ENCODE measurements at places on chromosomes 2 and 18.

- DNase-seq: no peak
Observed at GRCh38 chr2:123656590-123656989, 368.5 kb upstream of the CNTNAP5 start.

DNA sequence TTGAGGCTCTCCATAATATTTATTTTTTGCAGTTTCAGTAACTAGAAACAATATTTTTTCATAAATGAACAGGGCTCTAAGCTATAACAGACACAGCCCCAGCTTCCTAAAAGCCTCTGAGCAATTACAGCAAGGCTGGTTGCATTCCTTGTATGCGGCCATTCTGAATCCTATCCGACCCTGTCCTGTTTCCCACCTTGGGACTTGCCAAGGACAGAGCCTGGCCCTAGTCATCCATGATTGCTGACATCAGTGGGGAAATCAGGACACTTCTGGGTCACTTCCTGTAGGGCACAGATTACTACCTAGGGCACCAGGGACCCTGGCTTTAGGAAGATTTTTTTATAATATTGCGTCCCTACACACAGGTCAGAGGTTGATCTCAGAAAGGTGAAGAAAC lies 5.5 kb downstream of the TMEM177 start:
- no peak for DNase-seq

- no peak for DNase-seq
Observed at GRCh38 chr2:3147651-3148530, 229.7 kb downstream of the EIPR1 start.

DNA sequence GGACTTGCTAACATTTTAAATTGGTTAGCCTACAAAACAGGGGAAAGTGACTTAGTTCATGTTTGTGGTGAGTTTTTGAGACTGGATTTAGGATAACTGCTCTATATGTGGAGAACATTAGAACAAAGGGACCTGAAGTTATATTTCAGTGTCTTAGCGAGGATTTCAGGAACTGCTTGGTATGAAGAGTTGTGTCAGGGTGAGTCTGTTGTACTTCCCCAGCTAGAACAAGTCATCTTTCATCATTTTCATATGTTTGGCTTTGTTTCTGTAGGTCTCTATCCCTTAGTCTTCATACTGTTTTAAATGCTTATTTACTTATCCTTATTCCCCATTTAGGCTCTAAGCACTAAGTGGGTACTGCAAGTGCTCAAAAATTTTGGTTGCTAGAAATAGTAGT lies 41.9 kb downstream of the KCMF1 start:
- no peak for DNase-seq

DNA sequence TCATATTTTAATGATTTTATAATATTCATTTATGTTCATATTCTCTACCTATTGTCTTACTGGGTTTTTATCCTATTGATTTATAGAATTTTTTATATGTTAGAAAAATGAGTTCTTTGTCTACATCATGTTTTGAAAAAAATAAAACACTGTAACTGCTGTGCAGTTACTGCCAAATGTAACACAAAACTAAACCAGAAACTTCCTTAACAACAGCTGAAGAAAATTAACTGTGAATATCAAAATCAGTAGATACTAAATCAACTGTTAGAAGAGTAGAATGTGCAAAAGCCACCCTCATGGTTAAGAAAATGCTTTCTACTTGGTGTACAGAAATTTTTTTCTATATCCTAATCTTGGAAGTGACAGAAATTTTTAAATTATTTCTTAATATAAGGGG lies 69.5 kb downstream of the PTRHD1 start:
- DNase-seq: no peak

GRCh38 chr2:26563686-26564085 lies 77.5 kb downstream of the CIB4 start:
- no peak for DNase-seq

GRCh38 chr2:164368896-164369295 lies 252.4 kb downstream of the GRB14 start:
- DNase-seq: no peak

Data from BE2C (cell line).